Breast epithelium (tissue), 4 donors: ENCODE measurements at places on chromosomes 7 and 10. TPM values are rescaled to one million over a fixed set of nuclear protein-coding genes. Genes with fewer than 3 reads are reported as not detected.

CCNJ gene
- 7.2 TPM for total RNA-seq

IKZF1 gene
- 21.4 TPM for total RNA-seq

MAT1A gene
- total RNA-seq, result not detected

CNPY1 gene
- total RNA-seq, result 0.29 TPM

LRRN3 gene
- total RNA-seq, result 1.6 TPM

EVX1 gene
- total RNA-seq, result not detected

GPER1 gene
- 3.3 TPM for total RNA-seq

OR2A7 gene
- total RNA-seq, result 4.2 TPM

IFIT1B gene
- total RNA-seq, result not detected

ZNF365 gene
- 1.8 TPM for total RNA-seq

OR6B1 gene
- not detected for total RNA-seq

ASB13 gene
- 61.8 TPM for total RNA-seq

CLCN1 gene
- not detected for total RNA-seq

TBL2 gene
- total RNA-seq, result 32.1 TPM

ATP6V0A4 gene
- 2.6 TPM for total RNA-seq

ZNF655 gene
- total RNA-seq, result 110 TPM

LLCFC1 gene
- total RNA-seq, result not detected

ODAD2 gene
- not detected for total RNA-seq

A1CF gene
- under 0.01 TPM for total RNA-seq
